ENCODE measurements at places on chromosomes 6 and 20.
A peak's percentile ranks its signal among the peaks of the same experiment; 100 is the strongest.

- peak; percentile 87 for DNase-seq
These were observed 89.4 kb downstream of the GRM4 start for GRCh38 chr6:34056305-34057108.

GRCh38 chr20:38957235-38957876 lies 4.8 kb upstream of the DHX35 start:
- DNase-seq, result no peak

GRCh38 chr6:91538622-91539021 lies 951.8 kb upstream of the MAP3K7 start:
- DNase-seq, result no peak

- no peak for DNase-seq
These were observed 280.3 kb downstream of the HACE1 start for GRCh38 chr6:104579310-104579863.

DNA sequence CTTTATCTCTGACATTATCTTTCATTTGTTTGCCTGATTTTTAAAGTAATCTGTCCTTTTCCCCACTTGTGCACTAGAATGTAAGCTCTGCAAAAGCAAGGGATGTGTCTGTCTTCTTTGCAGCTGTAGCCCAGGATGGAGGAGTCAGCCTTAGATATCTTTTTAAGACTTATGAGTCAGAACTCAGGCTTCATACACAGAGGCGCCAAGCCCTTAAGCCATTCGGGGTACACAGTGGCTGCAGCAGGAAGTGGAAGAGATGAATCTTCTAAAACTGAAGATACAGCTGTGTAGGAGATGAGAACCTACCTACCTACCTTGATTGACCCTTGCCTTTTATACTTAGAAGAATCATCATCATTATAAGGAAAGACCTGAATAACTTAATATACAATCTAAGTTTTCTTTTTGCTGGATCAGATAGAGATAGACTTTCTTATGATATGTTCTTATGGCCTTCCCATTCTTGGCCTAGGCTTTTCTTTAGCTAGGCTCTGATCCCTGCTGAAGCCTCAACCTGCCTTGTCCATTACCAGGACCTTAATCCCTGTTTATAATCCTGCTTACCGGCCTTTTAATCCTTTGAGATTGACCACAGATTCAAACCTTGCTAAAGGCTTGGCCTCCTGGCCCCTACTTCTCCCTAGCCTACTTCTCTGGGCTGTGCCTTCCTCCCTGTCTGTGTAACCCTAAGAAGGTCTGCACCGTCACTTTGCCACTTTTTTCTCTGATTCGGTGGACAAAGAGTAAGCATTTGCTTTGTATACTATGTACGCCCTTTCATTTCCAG lies 304.5 kb downstream of the PRL start:
- DNase-seq, result no peak

GRCh38 chr20:48538856-48539255 lies 288.9 kb downstream of the PREX1 start:
- DNase-seq, result no peak

DNA sequence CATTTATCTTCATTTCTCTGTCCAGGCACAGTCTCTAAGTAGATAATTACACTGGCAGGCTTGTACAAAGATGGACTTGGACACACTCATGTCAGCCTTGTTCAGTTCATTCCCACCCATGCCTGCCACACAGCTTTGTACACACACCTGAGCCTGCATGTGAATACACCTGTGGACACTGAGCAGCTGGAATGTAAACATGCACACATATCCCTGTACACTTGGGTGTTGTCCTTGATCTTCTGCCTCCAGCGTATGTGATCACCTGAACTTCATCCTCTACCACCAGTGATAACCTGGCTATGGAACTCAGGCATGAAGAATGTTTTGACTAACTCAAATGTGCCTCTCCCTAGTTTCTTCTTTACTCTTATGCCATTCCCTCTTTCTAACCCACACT lies 190.6 kb downstream of the DHX35 start:
- no peak for DNase-seq

- no peak for DNase-seq
These were observed at the start of gene OPRL1 for GRCh38 chr20:64080013-64080812. Gene OPRL1 (plus strand): TSS chr20:64080082. CDS start chr20:64092721, 12,639 bp downstream.

DNA sequence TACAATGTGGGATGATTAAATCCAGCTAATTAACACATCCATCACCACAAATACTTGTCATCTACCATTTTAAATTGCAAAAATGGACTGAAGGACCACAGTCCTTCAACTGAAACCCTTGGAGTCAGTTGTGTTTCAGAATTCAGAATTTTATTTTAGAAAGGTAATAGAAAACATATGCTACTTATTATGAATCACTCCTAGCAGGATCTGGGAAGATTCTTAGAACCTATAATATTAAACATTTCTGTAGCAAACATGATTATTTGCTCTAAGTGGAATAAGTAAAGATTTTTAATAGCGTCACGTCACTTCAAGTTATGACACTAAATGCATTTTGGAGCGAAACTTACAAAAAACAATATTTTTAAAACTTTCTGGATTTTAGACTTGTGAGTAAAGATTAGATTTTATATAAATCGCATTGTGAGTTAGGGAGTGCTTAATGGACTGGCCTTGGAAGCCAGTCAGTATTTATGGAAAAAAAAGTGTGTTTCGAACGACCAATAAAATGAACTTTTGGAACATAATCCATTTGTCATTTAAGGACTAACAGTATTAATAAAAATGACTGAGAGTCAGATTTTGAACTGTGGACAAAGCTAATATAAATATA lies 71.8 kb upstream of the PHACTR2 start:
- no peak for DNase-seq

GRCh38 chr6:85464260-85464644 lies 14.4 kb downstream of the NT5E start:
- DNase-seq, result peak; percentile 67

GRCh38 chr20:24164360-24164759 lies 175.8 kb upstream of the GGTLC1 start:
- no peak for DNase-seq

- DNase-seq, result no peak
These were observed 81.4 kb downstream of the DLL1 start for GRCh38 chr6:170209354-170210025.

DNA sequence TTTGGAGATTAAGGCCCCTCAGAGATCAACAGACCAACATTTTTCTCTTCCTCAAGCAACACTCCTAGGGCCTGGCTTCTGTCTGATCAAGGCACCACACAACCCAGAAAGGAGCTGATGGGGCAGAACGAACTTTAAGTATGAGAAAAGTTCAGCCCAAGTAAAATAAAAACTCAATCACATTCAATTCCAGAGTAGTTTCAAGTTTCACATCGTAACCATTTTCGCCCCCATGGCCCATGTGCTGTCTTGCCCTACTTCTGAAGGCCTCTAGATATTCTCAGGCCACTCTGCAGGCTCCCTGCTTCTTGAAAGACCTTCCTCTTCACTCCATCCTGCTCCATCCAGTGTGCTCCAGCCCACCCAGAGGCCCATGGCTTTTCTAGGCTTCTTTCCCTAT lies 4.2 kb downstream of the IL17A start:
- no peak for DNase-seq

- DNase-seq, result no peak
These were observed 7.2 kb downstream of the TTLL9 start for GRCh38 chr20:31877684-31878083.

DNA sequence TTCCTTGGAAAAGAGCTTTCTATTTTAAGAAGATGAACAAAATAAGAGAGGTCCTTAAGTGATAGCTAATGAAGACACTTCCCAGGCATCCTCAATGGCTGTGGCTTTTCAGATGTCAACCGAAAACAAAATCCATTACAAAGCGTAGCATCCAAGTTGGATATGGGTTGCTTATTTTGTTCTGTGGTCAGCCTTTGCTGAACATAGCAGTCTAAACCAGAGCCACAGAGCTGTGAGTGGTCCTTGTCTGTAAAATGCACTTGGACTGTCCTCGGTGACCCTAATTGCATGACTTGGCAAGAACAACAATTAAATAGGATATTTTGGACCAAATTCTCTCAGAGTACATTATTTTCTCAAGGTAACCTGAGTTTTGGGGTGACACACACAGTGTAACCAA lies 10.4 kb upstream of the BFSP1 start:
- no peak for DNase-seq

DNA sequence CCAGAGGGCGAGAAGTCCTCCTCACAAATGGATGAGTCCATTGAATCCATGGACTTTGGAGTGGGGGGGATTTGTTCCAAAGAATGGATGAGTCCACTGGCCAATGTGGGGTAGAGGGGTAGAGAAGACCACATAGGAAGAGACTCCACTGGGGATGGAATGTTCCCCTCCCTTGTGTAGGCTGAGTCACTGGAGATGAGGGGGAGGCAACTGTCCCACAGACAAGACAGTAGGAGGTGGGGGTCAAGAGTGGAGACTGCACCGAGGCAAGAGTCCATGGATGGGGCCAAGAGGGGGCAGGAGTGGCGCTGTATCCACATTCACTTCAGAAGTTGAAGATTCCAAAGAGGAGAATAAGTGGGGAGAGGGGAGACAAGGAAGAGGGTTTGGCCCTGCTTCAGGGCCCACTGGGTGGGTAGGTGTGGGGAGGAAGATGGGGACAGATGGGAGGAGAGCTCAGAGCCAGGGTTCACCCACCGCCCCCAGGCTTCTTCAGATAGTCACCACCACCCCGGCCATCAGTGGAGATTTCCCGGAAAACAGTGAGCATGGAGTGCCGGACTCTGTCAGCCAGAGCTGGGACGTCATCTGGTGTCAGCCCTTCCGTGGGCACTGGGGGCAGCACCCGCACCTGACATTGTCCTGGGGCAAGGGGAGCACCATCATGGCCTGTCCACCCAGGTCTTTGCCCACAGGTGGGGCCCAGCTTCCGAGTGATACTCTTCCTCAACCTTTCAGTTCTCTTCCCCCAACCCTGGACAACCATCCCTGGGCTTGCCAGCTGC lies 4.6 kb downstream of the EGFL8 start:
- DNase-seq, result no peak

- DNase-seq, result no peak
These were observed 181.8 kb downstream of the TAF4 start for GRCh38 chr20:61883857-61884393.
